NCI-H1436 (cell line): ENCODE measurements at places on chromosomes 16 and 17.

- DNase-seq = no peak
Observed at GRCh38 chr17:6508519-6509030, 47.8 kb downstream of the PITPNM3 start.

GRCh38 chr17:29640413-29640812, 17.7 kb upstream of the CORO6 start:
- no peak for DNase-seq

DNA sequence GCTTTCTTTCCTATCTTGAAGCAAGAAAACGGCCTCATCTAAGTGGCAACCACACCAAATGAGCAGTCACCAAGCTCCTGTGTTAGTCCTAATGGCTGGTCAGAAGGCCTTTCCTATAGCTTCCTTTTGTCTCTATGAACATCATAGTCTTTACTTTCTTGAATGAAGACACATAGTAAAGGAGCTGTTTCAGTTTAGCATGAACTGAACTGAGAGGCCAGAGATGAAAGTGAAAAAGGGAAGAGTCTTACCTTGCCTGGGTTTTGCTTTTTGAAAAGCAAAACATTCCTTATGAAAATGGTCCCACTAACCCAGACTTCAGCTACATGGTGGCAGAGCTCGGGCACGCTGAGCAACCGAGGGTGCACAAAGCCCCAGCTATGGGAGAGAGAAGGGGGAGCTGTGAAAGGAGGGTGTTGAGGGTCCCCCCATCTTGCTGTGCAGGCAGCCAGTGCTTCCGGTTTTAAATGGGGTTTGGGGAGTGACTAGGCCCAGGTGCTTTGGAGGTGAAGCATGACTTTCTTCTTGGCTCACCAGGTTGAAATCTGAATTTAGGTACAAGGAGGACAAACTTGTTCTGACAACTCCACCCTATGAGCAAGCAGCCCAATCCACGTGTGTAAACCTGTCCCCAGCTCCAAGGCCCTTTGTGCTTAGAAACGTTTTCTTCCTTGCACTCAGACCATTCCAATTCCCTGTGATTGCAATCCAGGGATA, 9.1 kb upstream of the PSMC3IP start:
- no peak for DNase-seq

- no peak for DNase-seq
Observed at GRCh38 chr16:87140211-87141200, 176.7 kb downstream of the C16orf95 start.

DNA sequence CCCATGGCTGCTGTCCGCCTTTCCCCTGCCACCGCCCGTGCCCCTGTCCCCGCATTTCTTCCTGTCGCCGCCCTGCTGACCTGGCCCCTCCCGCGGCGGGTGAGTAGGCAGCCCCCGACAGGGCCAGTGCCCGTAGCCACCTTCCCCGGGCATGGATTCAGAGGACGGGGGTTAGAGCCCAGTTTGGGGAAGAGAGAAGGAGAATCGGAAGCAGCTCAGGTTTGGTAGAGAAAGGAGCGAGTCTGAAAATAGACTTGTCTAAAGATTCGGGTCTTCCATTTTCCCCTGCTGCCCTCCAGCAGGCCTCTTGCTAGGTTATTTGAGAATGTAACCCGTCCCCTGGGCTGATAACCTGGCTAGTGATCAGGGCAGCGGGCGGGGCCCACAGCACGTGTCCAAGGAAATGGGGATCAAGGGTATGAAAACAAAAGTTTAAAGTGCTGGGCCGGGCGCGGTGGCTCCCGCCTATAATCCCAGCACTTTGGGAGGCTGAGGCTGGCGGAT, 7.9 kb upstream of the CLDN9 start:
- DNase-seq = no peak

- peak; percentile 76 for DNase-seq
Observed at GRCh38 chr16:81623365-81624102, 155.6 kb upstream of the PLCG2 start.

GRCh38 chr16:88807142-88807625, 3.6 kb downstream of the CDT1 start:
- DNase-seq = no peak

- no peak for DNase-seq
Observed at GRCh38 chr16:27228621-27229501, 25.5 kb downstream of the KDM8 start.

DNA sequence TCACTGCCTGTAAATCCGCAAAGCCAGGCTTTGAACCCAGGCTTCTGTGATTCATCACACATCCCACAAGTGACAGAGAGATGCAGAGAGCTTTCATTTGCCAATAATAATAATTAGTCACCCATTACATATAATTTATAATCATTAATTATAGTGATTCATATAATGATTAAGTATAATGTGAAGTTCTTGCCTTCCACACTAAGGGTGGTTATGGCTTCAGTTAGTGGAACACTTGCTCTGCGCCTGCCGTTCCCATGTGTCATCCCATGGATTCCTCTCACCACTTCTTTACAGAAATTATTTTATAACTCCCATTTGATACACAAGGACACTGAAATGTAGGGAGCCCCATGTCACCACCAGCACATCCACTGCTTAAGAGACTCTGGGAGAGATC, 39.8 kb upstream of the XYLT1 start:
- no peak for DNase-seq

- DNase-seq = no peak
Observed at GRCh38 chr16:6095414-6095813, 997.8 kb upstream of the EEF2KMT start.

GRCh38 chr17:77318021-77318420, 177.3 kb downstream of the SEC14L1 start:
- no peak for DNase-seq

- DNase-seq = no peak
Observed at GRCh38 chr16:641326-642188, at the start of gene MCRIP2. Gene MCRIP2 (plus strand): TSS chr16:641828. CDS start chr16:641992, 164 bp downstream.
